HFFc6 (cell line): ENCODE measurements at places on chromosomes 3 and 15.
A peak's percentile ranks its signal among the peaks of the same experiment; 100 is the strongest.

DNA sequence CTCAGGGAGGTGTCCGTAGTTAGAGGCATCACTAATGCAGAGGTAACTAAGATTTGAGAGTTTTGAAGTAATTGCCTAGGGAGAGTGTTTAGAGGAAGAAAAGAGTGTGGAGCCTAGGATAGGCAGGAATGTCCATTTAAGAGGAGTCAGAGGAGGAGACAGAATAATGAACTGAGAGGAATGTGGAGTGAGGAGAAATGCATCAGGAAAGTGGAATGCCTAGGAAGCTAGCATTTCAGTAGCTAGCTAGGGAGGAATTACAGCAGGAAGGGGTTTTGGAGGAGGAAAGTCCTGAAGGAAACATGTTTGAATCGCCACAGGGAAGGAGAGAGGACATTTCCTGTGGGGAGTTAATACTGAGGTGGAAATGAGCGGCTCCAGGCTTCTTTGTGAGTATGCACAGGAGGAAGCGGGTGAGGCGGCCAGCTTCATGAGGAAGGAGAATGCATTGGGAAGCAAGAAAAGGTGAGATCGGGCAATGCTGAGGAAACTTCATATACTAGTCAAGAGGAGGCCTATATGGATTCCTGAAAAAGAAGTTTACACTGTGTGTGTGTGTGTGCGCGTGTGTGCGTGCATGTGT is 154.3 kb downstream of the TMEM108 start:
- DNase-seq: no peak

- DNase-seq: no peak
Observed at GRCh38 chr3:168951884-168952283, 711.6 kb downstream of the MECOM start.

- peak; percentile 55 for DNase-seq
Observed at GRCh38 chr3:81728766-81729544, 32.5 kb downstream of the GBE1 start.

GRCh38 chr3:142530296-142530695 is 48.2 kb downstream of the ATR start:
- no peak for DNase-seq

GRCh38 chr3:44355362-44356033 is 16.9 kb downstream of the TCAIM start:
- peak; percentile 80 for DNase-seq

DNA sequence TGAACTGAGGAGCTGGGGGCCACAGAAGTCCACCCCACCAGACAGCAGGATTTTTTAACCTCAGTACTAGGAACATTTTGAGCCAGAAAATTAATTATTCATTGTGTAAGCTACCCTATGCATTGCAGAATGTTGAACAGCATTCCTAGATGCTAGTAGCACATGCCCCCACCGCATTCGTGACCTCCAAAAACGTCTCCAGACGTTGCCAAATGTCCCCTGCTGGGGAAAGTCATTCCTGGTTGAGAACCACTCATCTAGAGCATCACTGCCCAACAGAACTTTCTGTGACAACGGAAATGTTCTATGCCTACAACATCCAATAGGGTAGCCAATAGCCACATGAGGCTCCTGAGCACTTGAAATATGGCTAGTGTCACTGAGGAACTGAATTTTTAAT is 333.5 kb downstream of the FOXP1 start:
- no peak for DNase-seq

- DNase-seq: peak; percentile 12
Observed at GRCh38 chr3:25665315-25666280, 891 bp upstream of the TOP2B start.

GRCh38 chr15:39542385-39543065 is 38.4 kb upstream of the THBS1 start:
- DNase-seq: no peak

DNA sequence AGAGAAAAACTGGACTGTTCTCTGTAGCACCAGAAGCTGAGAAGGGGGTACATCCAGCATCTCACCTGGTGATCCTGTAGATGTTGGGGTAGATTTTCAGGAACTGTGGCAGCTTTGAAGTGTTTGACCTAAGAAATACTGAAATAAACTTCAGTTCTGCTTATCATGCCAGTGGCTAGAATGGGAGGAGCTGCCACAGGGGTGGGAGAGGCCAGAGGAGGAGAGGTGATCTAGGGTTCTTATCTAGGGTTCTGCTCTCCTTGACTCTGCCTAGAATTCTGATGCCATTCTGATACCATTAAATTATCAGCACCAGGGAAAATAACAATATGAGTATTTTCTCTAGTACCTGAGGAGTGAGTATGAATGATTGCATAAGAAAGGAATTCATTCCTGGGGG is 10.2 kb upstream of the CPOX start:
- DNase-seq: no peak

- DNase-seq: peak; percentile 47
Observed at GRCh38 chr3:53794597-53794996, 51.6 kb downstream of the CHDH start.

GRCh38 chr3:167839460-167840134 is 104.1 kb downstream of the SERPINI1 start:
- DNase-seq: no peak

- no peak for DNase-seq
Observed at GRCh38 chr3:183208260-183208659, 44.8 kb upstream of the B3GNT5 start.
